ENCODE measurements at places on chromosomes 2 and 18.

DNA sequence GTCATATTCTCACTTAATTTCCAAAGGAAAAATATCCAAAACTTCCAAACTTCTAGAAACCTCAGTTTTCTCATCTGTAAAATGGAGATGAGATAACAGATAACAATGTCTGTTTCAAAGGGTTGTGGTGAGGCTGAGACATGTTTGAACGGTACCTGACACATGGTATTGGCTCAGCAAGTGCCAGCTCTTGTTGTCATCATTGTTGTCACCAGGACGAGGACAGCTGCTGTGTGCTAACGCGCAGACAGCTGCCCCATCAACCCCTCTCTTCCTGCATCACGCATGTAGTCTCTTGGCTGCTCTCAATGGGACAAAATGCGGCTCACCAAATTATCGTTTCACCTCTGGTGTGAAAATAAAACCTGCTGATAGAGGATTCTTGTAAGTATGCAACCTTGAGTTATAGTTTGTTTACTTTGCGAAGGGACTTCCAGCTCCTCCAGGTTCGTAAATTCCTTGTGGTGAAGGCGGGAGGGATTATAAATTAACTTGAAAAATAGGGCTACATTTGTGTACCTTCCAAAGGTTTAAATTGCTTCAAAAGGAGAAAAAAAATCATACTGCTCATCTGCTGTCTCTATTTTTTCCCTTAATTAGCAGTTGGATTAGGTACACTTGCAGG, 605.4 kb downstream of the BCL11A start:
- no peak for DNase-seq

DNA sequence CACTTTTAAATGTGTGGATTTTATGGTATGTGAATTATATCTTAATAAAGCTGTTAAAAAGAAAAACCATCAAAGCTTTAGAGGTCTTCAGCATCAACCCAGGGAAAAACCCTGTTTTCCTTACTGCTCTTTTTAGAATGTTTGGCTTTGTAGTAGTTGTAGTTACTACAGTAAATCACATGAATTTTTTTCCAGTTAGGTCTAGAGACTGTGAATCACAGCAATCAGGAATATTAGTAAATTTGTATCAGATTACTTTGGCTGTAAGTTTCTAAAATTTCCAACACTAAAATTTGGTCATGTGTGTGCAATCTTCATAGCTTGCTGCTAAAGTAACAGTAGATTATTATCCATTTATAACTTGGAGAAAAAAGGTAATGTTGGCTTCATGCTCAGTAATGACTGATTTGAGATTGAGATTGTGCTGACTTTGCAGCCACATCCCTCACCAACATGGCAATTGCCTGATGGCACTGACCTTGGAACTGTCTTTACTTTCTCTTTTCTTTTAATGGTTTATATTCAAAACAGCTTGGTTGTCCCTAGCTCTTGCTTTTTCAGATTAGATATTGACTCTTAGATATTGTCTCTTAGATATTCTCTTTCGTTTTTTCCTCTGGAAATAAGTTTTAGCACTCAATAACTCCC, 41.1 kb downstream of the LCLAT1 start:
- no peak for DNase-seq

- DNase-seq = no peak
Measured at GRCh38 chr2:177598326-177599138, 206.0 kb downstream of the AGPS start.

DNA sequence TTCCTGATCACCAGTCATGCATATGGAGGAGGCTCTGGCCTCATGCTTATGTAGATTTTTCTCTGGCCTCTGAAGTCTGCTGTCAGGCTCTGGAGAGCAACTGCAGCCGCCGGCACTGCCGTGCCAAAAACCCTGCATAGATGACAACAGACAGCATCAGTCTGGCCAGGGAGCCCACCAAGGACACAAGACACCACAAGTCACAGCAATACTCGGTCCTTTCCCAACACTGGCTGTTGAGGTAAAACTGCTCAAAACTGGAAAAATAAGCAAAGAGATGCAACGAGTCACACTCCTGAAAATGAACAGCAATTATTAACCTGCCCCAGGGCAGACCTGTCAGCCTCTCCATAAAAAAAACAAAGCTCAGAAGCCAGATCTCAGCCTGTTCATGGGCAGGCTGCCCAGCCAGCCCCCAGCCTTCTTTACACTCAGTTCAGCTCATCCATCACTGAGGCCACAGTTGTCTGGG, 186.0 kb upstream of the RAB6C start:
- no peak for DNase-seq
